NCI-H526 (cell line): ENCODE measurements at places on chromosomes 5 and 9.

GRCh38 chr9:126705767-126706697 lies 92.3 kb downstream of the LMX1B start:
- no peak for DNase-seq

- no peak for DNase-seq
Measured at GRCh38 chr9:95213117-95213516, 104.4 kb downstream of the FANCC start.

DNA sequence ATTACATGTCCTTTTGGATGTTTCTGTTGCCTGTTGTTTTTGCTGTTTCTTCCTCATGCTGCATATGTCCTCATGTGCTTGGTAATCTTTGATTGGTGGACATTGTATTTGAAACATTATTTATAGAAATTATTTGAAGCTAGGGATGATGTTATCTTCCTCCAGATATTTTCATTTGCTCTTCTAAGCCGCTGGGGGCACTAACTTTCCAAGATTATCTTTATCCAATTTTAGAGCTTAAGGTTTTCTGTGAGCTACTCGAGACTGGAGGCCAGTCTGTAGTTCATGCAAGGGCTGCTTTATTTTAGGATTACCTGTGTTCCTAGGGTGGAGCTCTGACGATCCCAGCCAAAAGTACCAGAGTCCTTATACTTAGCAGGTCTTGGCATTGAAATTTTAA lies 40.9 kb downstream of the STX17 start:
- DNase-seq: no peak

- DNase-seq: peak; percentile 14
Measured at GRCh38 chr9:14131356-14132088, 182.4 kb downstream of the NFIB start.

DNA sequence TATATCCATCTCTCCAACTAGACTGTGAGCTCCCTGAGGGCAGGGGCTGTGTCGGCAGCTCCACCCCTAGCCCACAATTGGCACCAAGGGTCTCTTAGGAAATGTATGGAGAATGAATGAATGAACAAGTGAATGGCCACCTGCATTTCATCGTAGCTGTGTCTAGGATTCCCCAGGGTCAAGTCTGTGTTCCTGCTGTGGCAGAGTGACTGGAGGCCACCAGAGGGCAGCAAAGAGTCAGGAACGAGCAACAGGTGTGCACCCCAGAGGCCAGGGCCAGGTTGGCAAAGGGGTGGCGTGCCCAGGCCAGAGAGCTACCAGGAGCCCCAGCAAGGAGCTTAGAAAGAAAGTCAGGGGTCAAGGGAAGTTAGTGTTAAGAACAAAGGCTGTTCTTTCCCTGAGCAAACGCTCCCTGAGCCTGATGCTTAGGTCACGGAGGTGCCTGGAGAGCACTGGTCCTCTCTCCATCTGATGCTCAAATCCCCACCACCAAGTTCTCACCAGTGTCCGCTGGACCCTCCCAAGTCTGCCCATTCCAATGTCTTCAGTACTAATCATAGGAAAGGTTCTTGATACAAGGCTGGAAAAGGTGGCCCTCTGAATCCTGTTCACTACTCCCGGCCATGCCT lies 160.7 kb downstream of the PAX5 start:
- DNase-seq: no peak

DNA sequence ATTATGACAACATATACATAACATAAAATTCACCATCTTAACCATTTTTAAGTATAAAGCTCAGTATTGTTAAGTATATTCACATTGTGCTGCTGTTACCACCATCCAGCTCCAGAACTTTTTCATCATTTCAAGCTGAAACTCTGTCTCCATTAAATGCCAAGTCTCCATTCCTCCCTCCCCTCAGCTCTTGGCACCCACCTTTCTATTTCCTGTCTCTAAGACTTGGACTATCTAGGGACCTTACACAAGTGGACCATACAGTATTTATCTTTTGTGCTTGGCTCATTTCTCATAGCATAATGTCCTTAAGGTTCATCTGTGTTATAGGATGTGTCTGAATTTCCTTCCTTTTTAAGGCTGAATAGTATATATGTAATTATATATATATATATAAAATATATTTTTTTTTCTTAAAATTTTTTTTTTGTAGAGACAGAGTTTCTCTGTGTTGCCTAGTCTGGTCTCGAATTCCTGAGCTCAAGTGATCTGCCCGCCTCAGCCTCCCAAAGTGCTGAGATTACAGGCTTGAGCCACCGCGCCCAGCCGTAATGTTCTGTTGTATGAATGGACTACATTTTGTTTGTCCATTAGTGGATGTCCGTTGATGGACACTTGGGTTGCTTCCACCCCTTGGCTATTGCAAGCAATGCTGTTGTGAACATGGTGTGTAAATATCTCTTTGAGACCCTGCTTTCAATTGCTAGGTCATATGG lies 72.3 kb downstream of the EHMT1 start:
- DNase-seq: no peak
